ENCODE measurements at places on chromosomes 4 and X. TPM values are rescaled to one million over a fixed set of nuclear protein-coding genes. Genes with fewer than 3 reads are reported as not detected.

ITGB1BP2 gene
- 5.6 TPM for total RNA-seq

FGD1 gene
- 0.12 TPM for total RNA-seq

ABCB7 gene
- total RNA-seq = 23.3 TPM

HSPA4L gene
- 0.15 TPM for total RNA-seq

TLR10 gene
- total RNA-seq = not detected

NHSL2 gene
- total RNA-seq = 0.45 TPM

CHRDL1 gene
- not detected for total RNA-seq

CLDN34 gene
- not detected for total RNA-seq

ZMAT1 gene
- 3.6 TPM for total RNA-seq

PRSS12 gene
- not detected for total RNA-seq

- DNase-seq = no peak
Observed at GRCh38 chr4:72006586-72006985, 25.2 kb upstream of the NPFFR2 start.

DNA sequence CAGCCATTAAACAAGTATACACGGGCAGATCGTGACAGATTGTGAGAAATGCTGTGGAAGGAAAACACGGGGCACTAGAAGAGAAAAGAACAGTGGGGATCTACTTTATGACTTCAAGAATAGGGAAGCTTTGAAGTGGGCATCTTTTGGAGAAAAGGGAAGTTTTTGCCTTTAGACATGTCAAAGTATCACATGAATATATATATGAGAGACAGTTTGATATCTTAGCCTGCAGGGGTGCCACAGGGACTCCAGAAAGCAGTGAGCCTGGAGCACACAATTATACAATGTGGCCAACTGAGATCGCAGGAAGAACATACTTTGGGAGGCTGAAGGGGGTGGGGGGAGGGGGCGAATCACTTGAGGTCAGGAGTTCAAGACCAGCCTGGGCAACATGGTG is 35.7 kb downstream of the RELL1 start:
- no peak for DNase-seq

DNA sequence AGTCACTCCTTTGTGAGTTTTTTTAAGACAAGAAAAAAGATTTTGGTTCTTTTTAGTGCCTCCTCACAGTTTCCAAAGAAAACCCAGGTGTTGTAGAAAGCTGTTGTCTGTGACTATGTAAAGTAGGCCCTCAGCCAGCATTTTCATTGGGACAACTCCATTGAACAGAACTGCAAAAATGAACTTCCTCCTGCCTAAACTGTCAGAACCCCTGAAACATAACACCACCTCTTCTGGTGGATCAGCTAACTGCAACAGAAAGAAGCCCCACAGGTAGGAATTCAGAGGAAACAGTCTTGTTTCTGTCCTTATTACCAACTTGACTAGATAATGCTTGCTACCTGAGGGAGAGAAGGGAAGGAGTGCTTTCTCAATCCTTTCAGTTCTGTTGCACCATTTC is 3.4 kb upstream of the ATP11C start:
- no peak for DNase-seq

- DNase-seq = no peak
Observed at GRCh38 chr4:87391576-87392054, 627 bp upstream of the HSD17B11 start.

- DNase-seq = no peak
Observed at GRCh38 chrX:77527233-77528001, 80.2 kb downstream of the FGF16 start.

- peak; percentile 77 for DNase-seq
Observed at GRCh38 chr4:36322921-36323354, 41.5 kb downstream of the DTHD1 start.

- DNase-seq = peak; percentile 73
Observed at GRCh38 chr4:109588176-109588575, 28.1 kb downstream of the MCUB start.

GRCh38 chrX:19576742-19577141 is 61.4 kb upstream of the MAP3K15 start:
- no peak for DNase-seq

- no peak for DNase-seq
Observed at GRCh38 chrX:97876697-97877407, 993.1 kb downstream of the RPA4 start.

GRCh38 chr4:40918330-40918729 is 168.6 kb downstream of the NSUN7 start:
- no peak for DNase-seq

- no peak for DNase-seq
Observed at GRCh38 chr4:74451214-74451661, 6.3 kb downstream of the AREG start.

- DNase-seq = no peak
Observed at GRCh38 chr4:6343939-6344408, 74.3 kb downstream of the WFS1 start.

DNA sequence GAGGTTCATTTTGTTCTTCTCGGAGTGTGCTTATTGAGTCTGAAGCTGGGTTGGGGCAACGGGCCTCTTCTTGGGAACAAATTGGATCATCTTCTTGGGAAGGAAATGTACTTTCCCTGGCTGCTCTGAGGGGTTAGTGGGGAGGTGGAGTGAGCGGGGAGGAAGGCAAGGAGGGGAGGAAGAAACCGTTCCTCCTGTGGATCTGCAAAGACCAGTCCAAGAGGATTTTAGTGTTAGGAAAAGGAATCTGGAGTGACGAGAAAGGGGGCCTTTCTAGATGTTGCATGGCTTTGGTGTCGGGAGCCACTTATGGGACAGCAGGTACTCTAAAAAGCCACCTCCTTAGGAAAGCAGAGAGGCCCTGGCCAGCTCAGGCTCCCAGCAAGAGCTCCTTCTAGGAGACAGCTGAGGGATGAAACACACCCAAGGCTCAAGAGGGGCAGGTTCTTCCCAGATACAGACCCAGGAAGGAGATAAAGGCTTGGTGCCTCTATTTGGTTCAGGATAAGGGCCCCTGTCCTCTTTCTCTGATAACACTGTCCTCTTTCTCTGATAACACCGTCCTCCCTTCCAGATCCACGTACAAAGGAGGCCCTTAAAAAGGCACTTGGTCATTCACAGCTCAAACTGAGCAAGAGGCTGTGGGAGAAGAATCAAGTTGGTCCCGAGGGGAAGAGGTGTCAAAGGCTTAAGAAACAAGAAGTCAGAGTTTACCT is 451 bp downstream of the SOD3 start:
- no peak for DNase-seq

DNA sequence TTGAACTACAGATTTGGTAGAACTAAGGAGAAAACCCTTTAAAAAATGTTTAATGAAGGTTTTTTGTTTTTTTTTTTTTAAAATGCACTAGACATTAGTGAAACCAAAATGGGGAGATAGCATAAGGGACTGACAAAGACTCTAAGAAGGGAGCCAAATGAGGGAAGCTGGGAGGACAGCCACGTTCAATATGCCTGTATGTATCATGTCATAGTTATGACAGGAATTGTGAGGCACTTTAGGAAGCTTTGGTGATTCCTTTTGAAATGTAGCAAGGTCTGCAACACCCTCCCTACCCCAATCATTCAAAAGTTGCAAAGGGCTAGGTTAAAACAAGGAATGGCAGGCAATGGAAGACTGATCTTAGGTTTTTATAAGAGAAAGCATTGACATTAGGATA is 526.0 kb downstream of the TLL1 start:
- DNase-seq = no peak

DNA sequence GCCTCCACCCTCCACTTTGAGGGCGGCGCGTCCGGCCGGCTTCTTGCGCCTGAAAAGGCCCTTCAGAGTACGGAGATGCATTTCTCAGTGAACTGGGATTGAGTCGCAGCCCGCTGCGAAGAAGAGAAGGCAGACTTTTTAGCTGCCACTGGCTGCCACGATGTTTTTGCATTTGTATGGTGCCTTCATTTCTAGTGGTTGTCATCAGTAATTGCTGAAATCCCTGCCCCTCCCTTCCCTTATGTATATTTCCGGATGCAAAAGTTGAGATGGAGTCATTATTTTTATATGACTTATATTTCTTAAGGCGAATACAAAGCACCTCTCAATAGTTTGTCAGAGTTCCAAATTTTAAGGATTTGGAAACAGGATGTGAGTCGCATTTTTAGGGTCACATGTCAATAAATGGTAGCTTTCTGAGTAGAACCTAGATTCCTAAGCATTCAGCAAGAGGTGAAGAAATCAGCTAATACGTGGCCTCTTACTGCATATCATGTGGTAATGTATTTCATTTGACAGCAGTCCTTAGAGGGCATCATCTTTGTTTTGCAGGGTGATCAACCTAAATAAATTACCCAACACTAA is 658 bp downstream of the ATP6AP2 start:
- DNase-seq = peak; percentile 40

GRCh38 chr4:3320361-3321023 is 27.7 kb downstream of the RGS12 start:
- DNase-seq = peak; percentile 36

GRCh38 chr4:19992471-19993093 is 259.1 kb upstream of the SLIT2 start:
- DNase-seq = no peak

All from activated CD8-positive, alpha-beta memory T cell treated with anti-CD3 and anti-CD28 coated beads, Interleukin-2, amount 10 ng/mL, durations not matched to agents 7 days and 5 days (primary cell).